ENCODE measurements at places on chromosomes 13 and 19.

DNA sequence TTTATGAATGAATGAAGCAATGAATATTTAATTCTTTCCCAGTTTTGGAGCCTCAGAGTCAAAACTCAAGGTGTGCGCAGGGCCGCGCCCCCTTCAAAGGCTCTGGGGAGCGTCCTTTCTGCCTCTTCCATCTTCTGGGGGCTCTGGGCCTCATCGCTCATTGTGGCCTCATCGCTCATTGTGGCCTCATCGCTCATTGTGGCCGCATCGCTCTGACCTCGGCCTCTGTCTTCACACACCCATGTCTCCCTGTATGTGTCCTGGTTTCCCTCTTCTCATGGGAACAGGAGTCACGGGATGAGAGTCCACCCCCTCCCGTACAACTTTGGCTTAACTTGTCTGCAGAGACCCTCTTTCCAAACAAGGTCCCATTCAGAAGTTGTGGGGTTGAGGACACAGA, 3.2 kb upstream of the MEX3D start:
- no peak for DNase-seq

- peak; percentile 14 for DNase-seq
Measured at GRCh38 chr19:49327878-49328544, 3.0 kb upstream of the SLC6A16 start.

DNA sequence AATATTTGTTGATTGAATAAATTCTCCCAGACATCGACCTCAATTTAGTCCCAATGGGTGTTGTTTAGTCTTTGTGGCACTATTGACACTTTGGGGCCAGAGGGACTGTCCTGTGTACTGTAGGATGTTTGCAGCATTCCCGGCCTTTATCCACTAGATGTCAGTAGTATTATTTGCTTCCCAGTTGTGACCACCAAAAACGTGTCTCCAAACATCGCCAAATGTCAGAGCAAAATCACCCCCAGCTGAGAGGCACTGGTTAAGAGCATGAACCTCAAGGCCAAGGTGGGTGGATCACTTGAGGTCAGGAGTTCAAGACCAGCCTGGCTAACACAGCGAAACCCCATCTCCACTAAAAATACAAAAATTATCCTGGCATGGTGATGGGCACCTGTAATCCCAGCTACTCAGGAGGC, 15.4 kb downstream of the NLRP12 start:
- DNase-seq: no peak

DNA sequence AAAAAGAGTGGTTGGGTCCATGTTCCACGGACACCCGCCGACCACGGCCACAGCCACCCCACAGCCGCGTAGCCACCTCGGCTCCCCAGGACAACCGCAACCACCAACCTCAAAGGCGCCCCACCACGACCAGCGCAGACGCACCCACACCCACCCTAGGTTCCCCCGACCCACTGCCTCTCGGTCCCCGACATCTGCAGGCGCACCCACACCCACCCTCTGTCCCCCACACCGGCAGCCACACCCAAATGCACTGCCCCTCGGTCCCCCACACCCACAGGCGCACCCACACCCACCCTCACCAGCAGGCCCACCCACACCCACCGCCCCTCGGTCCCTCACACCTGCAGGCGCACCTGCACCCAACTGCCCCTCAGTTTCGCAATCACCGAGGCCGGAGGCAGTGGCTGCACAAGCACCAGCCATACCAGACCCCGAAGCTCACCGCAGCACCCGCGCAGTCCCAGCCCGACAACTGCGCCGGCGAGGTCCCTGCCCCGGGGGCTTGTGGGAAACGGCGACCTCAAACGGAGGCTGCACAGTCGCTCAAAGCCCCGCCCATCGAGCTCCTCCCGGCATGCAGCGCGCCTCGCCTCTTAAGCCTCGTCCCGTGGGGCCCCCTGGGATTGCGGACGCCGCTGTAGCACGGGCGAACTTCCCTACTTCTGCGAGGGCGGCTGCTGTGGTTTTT, 18.3 kb downstream of the ZNF77 start:
- no peak for DNase-seq

- DNase-seq: no peak
Measured at GRCh38 chr19:16562608-16563025, 9.6 kb downstream of the SLC35E1 start.

DNA sequence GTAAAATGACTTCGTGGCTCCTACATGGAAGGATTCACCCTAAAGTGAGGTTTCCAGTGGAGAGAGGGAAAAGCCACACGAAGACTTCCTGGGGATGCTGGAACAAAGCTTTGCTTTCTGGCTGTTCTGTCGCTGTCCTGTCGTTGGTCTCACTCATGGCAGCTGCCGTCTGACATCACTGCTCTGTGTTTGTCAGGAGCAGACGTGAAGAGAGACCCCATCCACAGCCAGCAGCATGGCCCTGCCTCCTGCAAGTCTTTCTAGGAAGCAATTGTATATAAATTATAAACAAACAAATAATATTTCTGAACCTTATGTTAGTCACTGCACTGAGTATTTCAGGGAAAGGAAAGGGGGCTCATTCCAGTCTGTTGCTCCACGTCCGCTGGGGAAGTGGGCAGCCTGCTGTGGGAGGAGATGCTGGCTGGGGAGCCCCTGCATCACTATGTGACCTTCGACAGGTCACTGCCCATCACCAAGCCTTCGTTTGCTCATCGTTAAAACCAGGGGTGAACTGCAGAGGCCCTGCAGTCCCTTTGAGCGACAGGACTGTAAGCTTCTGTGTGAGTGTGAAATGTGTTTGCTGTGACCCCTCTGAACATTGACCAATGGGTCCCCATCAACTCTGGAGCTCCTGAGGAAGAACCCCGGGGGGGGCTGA, 151.0 kb downstream of the DCT start:
- DNase-seq: no peak

- peak; percentile 59 for DNase-seq
Measured at GRCh38 chr13:21986602-21987001, 315.7 kb downstream of the FGF9 start.

DNA sequence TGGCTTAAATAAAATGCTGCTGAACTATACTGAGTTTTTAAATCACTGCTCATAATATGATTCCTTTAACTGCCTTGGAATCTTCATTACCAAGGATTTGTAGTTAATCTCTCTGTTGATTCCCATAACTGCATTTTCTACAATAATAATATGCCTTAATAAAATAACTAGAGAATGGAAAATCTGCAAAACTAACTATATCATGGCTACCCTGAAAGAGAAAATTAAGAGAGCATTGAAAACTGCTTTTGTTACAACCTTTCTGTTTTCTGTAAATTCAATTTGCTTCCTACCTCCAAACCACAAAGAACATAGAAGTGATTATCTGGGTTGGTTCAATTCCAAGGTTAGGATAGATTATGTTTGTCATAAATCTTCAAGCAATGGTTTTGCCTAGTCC, 202.8 kb upstream of the ATXN8OS start:
- DNase-seq: no peak

GRCh38 chr19:47719047-47719859, 6.0 kb downstream of the EHD2 start:
- peak; percentile 96 for DNase-seq

DNA sequence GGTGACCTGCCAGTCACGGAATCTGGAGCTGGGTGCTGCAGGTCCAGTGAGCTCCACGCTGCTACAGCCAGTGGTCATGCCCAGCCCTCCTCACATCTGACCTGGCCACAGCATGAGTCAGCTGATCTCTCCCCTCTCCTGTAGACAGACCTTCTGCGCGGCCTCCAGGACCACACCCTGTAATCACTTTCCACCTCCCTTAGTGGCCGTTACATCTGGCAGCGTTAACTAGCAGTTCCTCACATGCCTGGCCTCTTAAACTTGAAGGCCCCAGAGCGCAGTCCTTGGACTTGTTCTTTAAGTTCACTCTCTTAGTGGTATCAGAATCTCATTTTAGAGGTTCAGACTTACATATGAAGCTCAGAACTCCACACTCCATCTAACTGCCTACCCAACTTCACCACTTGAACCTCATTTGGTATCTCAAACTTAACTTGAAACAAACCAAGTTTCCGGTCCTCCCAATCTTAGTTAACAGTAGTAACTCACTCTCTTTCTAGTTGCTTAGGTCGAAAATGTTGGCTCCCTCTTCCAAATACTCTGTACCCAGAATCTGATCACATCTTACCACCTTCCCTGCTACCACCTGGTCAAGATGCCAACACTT, 22.7 kb downstream of the MIPEP start:
- no peak for DNase-seq

DNA sequence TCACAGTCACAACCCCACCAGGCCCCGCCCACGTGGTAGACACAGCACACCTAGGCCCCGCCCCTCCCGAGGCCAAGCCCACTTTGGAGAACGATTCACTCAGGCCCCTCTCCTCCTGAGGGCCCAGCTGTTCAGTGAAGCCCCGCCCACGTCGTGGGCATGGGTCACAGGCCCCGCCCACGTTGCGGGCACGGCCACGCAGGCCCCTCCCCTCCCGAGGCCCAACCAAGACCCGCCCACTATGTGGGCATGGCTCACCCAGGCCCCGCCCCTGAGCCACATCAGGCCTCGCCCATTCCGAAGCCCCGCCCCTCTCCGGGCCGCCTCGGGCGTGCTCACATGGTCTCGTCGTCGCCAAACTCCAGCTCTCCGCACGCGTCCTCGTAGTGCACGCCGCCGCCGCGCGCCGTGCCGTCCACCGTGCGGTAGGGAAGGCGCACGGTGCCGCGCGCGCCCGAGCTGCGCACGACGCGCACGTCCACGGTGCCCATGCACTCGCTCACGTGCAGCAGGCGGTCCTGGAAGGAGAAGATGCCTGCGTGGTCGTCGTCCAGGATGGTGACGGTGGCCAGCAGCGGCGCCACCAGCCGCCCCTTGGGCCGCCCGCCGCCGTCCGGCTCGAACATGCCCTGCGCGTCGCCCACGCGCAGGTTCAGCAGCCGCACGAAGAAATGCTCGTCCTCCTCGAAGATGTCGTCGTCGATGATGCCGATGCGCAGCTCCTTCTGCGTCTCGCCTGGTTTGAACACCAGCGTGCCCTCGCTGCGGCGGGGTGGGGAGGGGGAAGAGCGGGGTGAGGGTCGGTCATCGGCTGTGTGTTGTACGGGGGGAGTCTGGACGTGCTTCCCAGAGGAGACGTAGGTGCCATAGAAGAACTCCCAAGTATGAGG, 24.0 kb downstream of the SLC8A2 start:
- peak; percentile 40 for DNase-seq

- DNase-seq: no peak
Measured at GRCh38 chr13:27920677-27921420, 1.0 kb downstream of the PDX1 start.

GRCh38 chr13:107866941-107867623, 348.3 kb downstream of the LIG4 start:
- DNase-seq: peak; percentile 25

- DNase-seq: no peak
Measured at GRCh38 chr13:38147050-38147449, 202.6 kb upstream of the UFM1 start.

GRCh38 chr13:79435561-79435990, 29.5 kb upstream of the RBM26 start:
- DNase-seq: no peak

GRCh38 chr13:35694549-35695447, 218.3 kb upstream of the MAB21L1 start:
- DNase-seq: no peak

- no peak for DNase-seq
Measured at GRCh38 chr13:106503272-106503671, 32.2 kb downstream of the EFNB2 start.

- no peak for DNase-seq
Measured at GRCh38 chr19:18062028-18062427, 24.7 kb downstream of the IL12RB1 start.

DNA sequence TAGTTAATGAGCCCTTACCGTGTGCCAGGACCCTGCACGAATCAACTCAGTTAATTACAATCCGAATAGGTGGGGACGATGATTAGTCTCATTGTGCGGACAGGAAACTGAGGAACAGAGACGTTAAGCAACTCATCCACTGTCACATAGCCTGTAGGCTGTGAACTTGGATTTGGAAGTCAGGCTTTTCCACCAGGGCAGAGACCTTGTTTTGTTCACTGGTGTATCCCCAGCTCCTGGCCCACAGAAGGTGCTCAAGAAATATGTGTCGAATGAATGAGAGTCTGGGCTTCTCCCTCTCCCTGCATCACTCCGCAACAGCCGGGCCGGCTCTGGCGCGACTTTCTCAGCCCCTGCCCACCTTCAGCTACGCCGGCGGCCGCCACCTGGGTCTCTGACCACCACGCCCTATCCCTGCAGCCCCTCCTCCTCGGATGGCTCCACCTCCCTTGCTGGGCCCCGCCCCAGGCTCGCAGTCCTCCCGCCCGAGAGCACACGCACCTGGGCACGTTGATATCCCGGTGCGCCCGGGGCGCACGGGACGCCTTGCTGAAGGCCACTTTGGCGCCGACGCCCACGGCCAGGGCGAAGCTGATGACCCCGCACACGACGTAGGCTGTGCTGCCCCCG, 1.3 kb downstream of the SHISA7 start:
- DNase-seq: no peak

GRCh38 chr19:18457483-18458331, 19.8 kb upstream of the ISYNA1 start:
- no peak for DNase-seq

GRCh38 chr19:29674374-29675119, 9.3 kb downstream of the PLEKHF1 start:
- no peak for DNase-seq

GRCh38 chr13:89270736-89271135, 1599.6 kb downstream of the SLITRK5 start:
- DNase-seq: no peak

GRCh38 chr13:47298506-47298905, 401.7 kb upstream of the HTR2A start:
- DNase-seq: no peak

- DNase-seq: no peak
Measured at GRCh38 chr13:99976575-99976974, 5.0 kb upstream of the ZIC5 start.

DNA sequence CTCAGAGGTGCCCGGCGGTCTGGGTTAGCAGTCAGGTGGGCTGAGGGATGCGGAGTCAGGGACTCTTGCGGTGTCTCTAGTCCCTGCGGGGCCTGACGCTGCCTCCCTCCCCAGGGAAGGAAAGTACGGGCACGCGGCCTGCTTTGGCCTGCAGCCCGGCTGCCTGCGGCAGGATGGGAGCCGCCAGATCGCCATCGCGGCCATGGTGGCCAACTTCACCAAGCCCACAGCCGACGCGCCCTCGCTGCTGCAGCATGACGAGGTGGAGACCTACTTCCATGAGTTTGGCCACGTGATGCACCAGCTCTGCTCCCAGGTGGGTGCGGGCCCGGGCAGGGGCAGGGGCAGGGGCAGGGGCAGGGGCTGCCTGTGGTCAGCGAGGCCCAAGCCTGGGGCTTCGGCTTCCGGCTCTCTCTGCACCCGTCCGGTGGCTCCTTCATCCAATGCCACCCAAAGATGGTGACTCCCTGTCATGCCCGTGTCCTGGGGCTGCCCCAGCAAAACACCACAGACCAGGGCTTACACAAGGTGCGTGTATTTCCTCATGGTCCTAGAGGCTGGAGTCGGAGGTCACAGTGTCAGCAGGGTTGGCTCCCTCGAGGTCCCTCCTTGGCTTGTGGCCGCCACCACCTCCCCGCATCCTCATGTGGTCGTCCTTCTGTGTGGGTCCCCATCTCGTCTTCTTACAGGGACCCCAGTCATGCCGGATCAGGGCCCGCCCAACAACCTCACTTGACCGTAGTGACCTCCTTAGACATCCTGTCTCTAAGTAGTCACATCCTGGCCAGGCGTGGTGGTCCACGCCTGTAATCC, 11.3 kb upstream of the ZNF554 start:
- DNase-seq: no peak

- no peak for DNase-seq
Measured at GRCh38 chr13:20487927-20488326, 37.7 kb downstream of the CRYL1 start.

GRCh38 chr13:51797664-51798488, 6.1 kb downstream of the DHRS12 start:
- DNase-seq: peak; percentile 68
